ENCODE measurements at places on chromosomes 7 and 10.
A peak's percentile ranks its signal among the peaks of the same experiment; 100 is the strongest.

DNA sequence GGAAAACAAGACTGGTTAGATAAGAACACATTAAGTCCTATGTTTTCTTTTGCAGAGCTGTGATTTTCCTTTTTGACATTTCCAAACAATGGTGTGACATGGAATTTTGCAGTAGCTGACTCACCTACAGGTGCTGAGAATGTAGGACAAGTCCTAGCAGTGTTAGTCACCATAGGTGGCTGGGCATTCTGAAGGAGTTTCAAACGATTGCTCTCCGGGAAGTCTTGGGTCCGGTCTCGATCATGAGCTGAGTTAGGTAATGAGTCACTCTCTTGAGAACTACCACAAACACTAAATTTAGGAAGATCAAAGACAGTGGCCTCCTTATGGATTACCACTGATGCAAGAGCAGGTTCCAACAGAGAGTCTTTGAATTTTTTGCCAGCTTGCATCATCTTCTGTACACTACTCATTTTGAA is 3.6 kb downstream of the FIGNL1 start:
- DNase-seq, result no peak

DNA sequence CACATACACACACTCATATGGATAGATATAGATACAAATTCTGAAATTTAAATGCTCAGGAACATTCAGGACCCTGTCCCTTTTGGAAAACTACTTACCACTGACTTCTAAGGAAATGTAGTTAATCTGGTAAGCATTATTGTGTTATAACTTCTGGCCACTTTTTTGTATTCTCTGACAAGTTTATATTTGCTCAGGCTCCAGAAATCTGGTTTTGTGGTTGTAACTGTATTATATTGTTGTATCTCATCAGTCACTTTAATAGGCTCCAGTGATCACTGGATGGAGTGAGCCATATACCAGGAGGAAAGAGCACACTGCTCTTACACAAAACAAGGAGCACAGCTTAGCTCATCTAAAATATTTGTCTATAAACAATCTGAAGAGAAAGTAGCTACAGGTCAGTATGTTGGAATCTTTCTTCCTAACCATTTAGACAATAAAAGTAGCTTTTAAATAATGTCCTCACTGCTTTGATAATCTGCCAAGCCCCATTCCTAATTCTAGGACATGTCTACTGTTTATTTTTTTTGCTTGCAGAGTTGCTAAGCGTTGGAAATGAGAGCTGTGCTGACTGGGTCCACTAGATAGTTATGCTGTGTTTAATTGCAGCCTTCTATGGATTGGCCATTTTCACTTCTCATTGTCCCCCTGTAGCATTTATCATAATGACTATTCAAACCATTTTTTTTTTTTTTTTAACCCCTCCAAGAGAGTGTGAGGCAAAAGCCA is 43.8 kb downstream of the SMNDC1 start:
- no peak for DNase-seq

GRCh38 chr7:151056666-151057505 is 811 bp downstream of the CDK5 start:
- DNase-seq, result no peak

- DNase-seq, result no peak
Observed at GRCh38 chr7:509426-510130, 10.1 kb downstream of the PDGFA start.

DNA sequence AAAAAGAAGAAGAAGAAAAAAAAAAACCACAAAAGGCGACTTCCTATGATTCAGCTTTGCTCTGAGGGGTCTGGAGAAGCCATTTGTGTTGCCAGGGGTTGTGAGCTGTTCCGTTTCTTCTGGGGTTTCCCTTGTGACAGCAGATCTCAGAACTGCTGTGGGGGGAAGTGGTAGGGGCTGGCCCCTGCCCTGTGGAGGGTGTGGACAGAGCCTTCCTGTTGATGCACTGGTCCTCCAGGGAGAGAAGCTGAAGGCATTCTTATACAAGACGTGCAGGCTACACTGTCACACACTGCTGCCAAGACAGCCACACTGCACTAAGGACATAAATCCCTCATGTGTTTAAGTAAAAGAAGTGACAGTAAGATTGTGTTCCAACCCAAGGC is 17.3 kb upstream of the CSGALNACT2 start:
- DNase-seq, result peak; percentile 16

- no peak for DNase-seq
Observed at GRCh38 chr7:92006046-92006445, 65.4 kb downstream of the AKAP9 start.

DNA sequence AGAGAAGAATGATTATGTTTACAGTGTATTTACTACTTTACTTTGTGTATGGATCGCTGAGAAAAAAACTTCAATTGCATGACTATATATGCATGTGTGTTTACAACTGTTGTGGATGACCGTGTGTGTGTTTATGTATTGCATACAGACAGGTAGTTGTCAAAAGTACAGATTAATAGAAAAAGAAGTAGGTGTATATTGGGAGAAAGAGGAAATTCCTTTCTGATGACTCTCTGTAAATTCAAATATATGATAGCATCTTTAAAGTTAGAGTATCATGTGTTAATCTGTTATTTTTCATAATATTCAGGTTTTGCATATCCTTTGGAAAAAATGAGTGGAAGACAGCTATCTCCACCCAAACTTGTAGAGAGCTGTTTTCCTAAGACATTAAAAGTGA is 160.4 kb upstream of the AGR3 start:
- no peak for DNase-seq

GRCh38 chr7:55538538-55538937 is 33.8 kb downstream of the VOPP1 start:
- no peak for DNase-seq

- DNase-seq, result no peak
Observed at GRCh38 chr7:55524558-55525310, 47.6 kb downstream of the VOPP1 start.

- DNase-seq, result no peak
Observed at GRCh38 chr10:36766940-36767339, 358.5 kb upstream of the ANKRD30A start.

Measured in stimulated activated CD8-positive, alpha-beta memory T cell treated with anti-CD3 and anti-CD28 coated beads, Interleukin-7, amount 100 ng/mL, for 4 hours (primary cell).